ENCODE measurements at places on chromosomes 3 and 15. TPM values are rescaled to one million over a fixed set of nuclear protein-coding genes. Genes with fewer than 3 reads are reported as not detected.

NEK11 gene
- total RNA-seq = 1.9 TPM

DNA sequence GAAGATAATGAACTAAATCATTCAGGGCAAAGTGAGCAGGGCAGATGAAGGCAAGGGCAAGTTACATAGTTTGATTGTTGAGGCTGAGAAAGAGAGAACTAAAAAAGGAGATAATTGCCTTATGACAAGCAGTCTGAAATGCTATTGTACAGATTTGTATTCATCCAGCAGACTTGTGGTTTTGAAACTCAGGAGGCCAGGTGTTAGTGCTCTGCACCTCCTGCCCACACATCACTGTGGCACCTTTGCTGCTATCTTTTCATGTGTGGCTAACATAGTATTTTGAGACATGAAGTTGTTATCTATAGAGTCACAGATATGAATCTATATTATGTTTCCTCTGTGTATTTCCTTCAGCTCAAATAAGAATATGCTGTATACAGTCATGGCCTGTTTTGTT, 24.3 kb upstream of the SUCLG2 start:
- H3K27me3 ChIP-seq = no peaks in the 10 kb centered on the region
- peak; percentile 41 for DNase-seq
- H3K27ac ChIP-seq = no peak overlapping the region
- H3K4me1 ChIP-seq = peaks cover 29% of the 10 kb centered on the region

- no peak overlapping the region for H3K27ac ChIP-seq
- DNase-seq = no peak
- H3K36me3 ChIP-seq = no peaks in the 10 kb centered on the region
- H3K4me3 ChIP-seq = no peak overlapping the region
- peaks cover 6% of the 10 kb centered on the region for H3K27me3 ChIP-seq
Measured at GRCh38 chr15:79051941-79052731, 38.4 kb downstream of the RASGRF1 start.

GRCh38 chr3:71504250-71505036, 79.1 kb downstream of the FOXP1 start:
- peaks cover 6% of the 10 kb centered on the region for H3K36me3 ChIP-seq
- no peaks in the 10 kb centered on the region for H3K27me3 ChIP-seq
- H3K4me3 ChIP-seq = no peak overlapping the region
- H3K27ac ChIP-seq = no peak overlapping the region
- peaks cover 37% of the 10 kb centered on the region for H3K4me1 ChIP-seq

DNA sequence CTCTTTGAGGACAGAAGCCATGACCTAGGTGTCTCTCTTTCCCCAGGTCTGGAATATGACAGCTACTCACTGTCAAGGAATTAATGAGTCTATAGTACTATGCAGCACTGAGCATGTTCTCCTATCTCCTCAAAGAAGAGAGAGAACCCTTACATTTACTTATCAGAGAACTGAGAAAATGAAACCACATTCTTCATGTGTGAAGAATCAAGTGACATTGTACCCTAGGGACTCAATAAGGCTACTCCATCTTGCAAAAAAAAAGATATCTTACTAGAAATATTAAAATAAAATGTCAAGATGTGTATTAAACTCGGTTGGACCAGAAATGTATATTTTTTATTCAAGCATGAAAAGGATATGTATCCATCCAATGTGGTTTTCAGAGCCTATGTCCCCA, 133.2 kb upstream of the COL8A1 start:
- no peaks in the 10 kb centered on the region for H3K27me3 ChIP-seq
- no peaks in the 10 kb centered on the region for H3K36me3 ChIP-seq
- H3K4me3 ChIP-seq = no peak overlapping the region
- peaks cover 3% of the 10 kb centered on the region for H3K4me1 ChIP-seq
- DNase-seq = no peak
- no peak overlapping the region for H3K27ac ChIP-seq

- no peak overlapping the region for H3K27ac ChIP-seq
- H3K36me3 ChIP-seq = no peaks in the 10 kb centered on the region
- no peaks in the 10 kb centered on the region for H3K27me3 ChIP-seq
- no peak for DNase-seq
Measured at GRCh38 chr3:20752416-20752815, 566.4 kb upstream of the SGO1 start.

GRCh38 chr3:180306691-180307090, 270.0 kb upstream of the PEX5L start:
- H3K27ac ChIP-seq = no peak overlapping the region
- DNase-seq = no peak
- H3K4me3 ChIP-seq = no peak overlapping the region
- no peaks in the 10 kb centered on the region for H3K36me3 ChIP-seq
- peaks cover 3% of the 10 kb centered on the region for H3K27me3 ChIP-seq

DLG1 gene
- total RNA-seq = 55.2 TPM

ITGA11 gene
- total RNA-seq = 0.02 TPM

DNA sequence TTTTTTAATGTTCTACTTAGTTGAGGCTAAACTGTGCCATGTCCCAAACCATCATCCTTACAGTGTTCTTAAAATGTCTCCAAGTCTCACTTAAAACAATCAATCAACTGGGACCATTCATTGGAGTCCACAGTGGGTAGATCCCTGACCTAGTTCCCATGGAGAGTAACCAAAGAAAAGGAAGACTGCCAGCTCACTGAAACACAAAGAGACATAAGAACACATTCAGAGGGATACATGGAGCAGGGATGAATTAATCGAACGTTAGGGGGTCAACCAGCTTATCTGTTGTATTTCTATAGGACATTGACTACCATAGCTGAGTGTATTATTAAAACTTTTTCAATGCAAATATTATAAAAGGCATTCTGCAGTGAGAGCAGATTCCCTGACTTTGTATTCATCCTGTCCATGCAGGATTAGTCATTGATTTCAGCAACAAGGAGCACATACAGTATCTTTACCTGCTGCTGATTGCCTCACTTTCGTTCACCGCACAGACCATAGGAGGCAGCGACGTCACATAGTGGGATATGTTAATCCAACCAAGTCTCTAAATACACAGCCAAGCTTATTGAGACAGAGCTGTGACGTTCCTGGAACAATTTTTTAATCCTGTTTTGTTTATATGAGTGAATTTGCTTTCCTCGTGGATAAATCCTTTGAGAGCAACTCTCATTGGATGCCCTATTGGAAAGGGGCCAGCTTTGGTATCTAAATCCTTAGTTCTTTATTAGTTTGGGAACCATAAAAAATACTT, 364.9 kb upstream of the RBMS3 start:
- peak; percentile 36 for DNase-seq
- H3K27me3 ChIP-seq = peaks cover 5% of the 10 kb centered on the region
- H3K36me3 ChIP-seq = no peaks in the 10 kb centered on the region
- peaks cover 6% of the 10 kb centered on the region for H3K4me1 ChIP-seq
- H3K4me3 ChIP-seq = no peak overlapping the region
- no peak overlapping the region for H3K27ac ChIP-seq

GRCh38 chr15:63902671-63903035, 68.9 kb upstream of the HERC1 start:
- H3K27me3 ChIP-seq = no peaks in the 10 kb centered on the region
- peaks cover 30% of the 10 kb centered on the region for H3K4me1 ChIP-seq
- no peak overlapping the region for H3K27ac ChIP-seq
- H3K4me3 ChIP-seq = no peak overlapping the region
- no peaks in the 10 kb centered on the region for H3K36me3 ChIP-seq

GHSR gene
- not detected for total RNA-seq

GRCh38 chr15:74307827-74308811, 59.3 kb downstream of the CYP11A1 start:
- H3K4me1 ChIP-seq = no peaks in the 10 kb centered on the region
- DNase-seq = peak; percentile 61
- peaks cover 10% of the 10 kb centered on the region for H3K27me3 ChIP-seq
- H3K27ac ChIP-seq = no peak overlapping the region
- H3K4me3 ChIP-seq = no peak overlapping the region

DNA sequence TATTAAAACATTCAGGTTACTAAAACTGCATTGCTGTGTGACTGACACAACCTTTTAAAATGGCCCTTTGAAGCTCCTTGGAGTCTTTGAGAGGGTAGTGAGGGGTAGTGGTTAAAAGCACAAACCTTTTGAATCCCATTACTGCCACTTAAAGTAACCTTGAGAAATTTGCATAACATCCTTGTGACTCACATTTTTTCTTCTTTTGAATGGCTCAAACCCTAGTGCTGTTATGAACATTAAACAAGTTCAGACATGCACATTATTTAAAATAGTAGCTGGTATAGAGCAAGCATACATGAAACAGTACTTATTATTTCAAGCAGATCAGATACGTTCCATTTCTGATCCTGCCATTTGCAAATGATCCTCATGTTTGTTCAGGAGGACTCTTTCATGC, 3.7 kb upstream of the CLDN1 start:
- H3K4me1 ChIP-seq = peaks cover 13% of the 10 kb centered on the region
- H3K27me3 ChIP-seq = peaks cover 43% of the 10 kb centered on the region
- H3K36me3 ChIP-seq = no peaks in the 10 kb centered on the region
- H3K27ac ChIP-seq = no peak overlapping the region
- no peak for DNase-seq

DNA sequence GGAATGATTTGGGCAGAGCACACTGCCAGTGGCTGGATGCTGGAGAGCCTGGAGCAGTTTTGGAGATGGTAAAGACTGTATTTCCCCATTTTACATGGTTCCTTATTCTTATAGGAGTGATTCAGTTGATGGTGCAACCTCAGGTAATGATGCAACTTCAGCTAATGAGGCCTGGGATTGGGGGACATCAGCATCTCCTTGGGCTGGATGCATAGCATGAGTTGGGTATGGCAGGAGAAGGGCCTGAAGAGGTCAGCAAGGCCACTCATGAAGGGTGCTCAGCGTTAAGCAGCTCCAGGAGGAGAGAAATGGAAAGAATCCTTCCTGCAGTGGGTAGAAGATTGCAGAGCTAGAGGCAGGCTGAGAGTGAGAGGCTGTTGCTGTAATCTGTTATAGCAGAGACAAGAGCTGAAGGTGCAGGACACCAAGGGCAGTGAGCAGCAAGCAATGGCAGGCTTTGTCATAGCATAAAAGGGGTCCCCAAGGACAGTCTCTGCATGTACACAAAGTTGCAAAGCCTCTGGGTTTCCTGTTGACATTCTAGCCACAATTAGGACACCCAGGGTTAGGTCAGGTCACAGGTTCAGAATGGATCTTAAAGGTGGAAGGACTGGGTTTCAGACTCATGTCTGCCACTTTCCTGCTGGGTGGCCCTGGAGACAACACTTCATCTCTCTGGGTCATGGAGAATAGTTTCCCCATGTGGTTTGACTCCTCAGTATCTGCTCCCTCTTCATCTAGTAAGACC, 29.5 kb upstream of the SNRK start:
- no peaks in the 10 kb centered on the region for H3K36me3 ChIP-seq
- H3K4me1 ChIP-seq = peaks cover 22% of the 10 kb centered on the region
- no peak overlapping the region for H3K27ac ChIP-seq
- no peaks in the 10 kb centered on the region for H3K27me3 ChIP-seq
- no peak for DNase-seq
- H3K4me3 ChIP-seq = no peak overlapping the region

DNA sequence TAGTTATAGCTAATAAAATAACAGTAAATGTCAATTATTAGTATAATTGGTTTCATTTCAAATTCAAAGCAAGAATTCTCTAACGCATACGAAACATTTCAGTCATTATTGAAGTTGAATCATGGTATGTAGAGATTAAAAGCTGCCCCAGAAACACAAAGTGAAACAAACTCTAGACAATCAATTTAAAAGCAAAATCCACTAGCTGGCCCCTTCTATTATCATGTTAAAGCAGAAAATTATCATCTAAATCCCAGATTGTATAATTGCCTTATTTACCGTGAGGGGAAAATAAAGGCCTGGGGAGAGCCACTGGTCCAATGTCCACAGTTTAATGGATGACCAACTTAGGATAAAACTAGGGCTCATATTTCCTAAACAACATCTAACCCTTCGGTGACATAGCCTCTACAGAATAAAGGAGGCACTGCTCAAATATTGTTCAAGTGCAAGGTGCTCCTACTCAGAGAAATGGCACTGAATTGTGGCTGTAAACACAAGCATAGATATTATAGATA, 110.9 kb upstream of the THRB start:
- H3K27me3 ChIP-seq = no peaks in the 10 kb centered on the region
- H3K27ac ChIP-seq = no peak overlapping the region
- no peaks in the 10 kb centered on the region for H3K4me1 ChIP-seq
- DNase-seq = no peak
- H3K36me3 ChIP-seq = no peaks in the 10 kb centered on the region

DNA sequence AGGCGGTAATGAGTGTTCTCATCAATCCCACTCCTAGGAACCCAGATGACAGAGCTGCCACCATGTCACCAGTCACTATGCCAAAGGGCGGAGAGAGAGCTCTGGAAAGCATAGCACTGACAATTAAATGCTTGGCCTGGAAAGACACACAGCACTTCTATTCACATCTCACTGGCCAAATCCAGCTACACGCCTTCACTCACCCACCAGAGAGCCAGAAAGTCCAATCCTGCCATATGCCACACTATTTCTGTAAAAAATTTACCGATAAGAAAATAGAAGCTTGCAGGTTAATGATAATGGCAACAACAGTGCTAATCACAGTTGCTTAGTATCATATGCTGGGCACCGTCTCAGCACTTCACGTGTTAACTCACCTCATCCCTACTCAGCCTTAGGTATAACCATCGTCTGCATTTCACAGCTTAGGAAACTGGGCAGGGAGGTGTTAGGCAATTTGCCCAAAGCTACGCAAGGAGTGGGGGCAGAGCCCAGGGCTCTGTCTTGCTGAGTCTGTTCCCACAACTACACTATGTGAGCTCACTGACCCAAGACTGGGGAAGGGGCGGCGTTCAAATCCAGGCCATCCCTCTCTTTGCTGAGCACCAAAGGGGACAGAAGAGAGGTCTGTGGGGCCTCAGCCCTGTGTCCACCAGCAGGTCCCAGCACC, 16.5 kb downstream of the KLHL25 start:
- H3K4me1 ChIP-seq = peaks cover 30% of the 10 kb centered on the region
- no peaks in the 10 kb centered on the region for H3K36me3 ChIP-seq
- no peak overlapping the region for H3K4me3 ChIP-seq
- DNase-seq = no peak
- no peaks in the 10 kb centered on the region for H3K27me3 ChIP-seq

SEMA6D gene
- not detected for total RNA-seq

- H3K4me3 ChIP-seq = no peak overlapping the region
- H3K27me3 ChIP-seq = peaks cover 2% of the 10 kb centered on the region
Measured at GRCh38 chr3:115996420-115997108, 373.3 kb downstream of the GAP43 start.

- H3K27me3 ChIP-seq = no peaks in the 10 kb centered on the region
- H3K4me3 ChIP-seq = no peak overlapping the region
- H3K27ac ChIP-seq = no peak overlapping the region
- peak; percentile 50 for DNase-seq
- peaks cover 20% of the 10 kb centered on the region for H3K4me1 ChIP-seq
- no peaks in the 10 kb centered on the region for H3K36me3 ChIP-seq
Measured at GRCh38 chr15:91407269-91407889, 307.3 kb downstream of the SV2B start.

DNA sequence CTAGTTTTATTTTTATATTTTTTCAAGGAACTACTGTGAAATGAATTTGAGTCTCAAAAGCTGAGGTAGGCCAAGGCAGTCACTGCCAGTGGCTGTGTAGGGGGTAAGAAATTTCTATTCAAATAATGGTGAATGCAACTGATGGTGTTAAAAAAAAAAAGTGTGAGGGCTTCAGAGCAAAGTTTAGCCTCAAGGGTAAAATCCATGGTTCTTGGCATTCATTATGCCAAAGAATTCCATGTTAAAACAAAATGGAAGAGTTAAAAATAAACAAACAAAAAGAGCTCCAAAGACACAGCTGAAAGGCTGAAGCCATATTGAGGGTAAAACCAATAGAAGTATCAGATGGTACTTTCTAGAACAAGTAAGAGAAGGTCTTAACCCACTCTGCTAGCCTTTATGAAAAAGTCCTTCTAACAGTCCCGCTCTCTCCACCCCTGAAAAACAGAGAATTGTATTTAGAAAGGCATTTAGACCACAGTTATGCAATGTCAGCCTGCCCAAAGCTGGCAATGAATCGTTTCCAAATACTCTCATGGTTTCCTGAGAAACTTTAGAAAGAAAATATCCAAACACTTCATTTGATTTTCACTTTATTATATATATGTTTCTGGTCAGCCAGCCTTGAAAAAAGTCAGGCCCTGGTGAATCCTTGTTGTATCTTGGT, 158.4 kb upstream of the GMNC start:
- H3K4me1 ChIP-seq = no peaks in the 10 kb centered on the region
- no peak overlapping the region for H3K4me3 ChIP-seq
- no peaks in the 10 kb centered on the region for H3K36me3 ChIP-seq

Measured in activated naive CD4-positive, alpha-beta T cell treated with anti-CD3 and anti-CD28 coated beads for 36 hours (primary cell).